Fibroblast of villous mesenchyme (primary cell): ENCODE measurements at places on chromosomes 12 and 14. TPM values are rescaled to one million over a fixed set of nuclear protein-coding genes. Genes with fewer than 3 reads are reported as not detected.

GRCh38 chr14:102827716-102828115 lies 50.5 kb downstream of the TRAF3 start:
- DNase-seq, result no peak

- no peak for DNase-seq
These were observed 34.7 kb downstream of the CDC42BPB start for GRCh38 chr14:103022685-103023044.

GRCh38 chr14:32846821-32847365 lies 91.8 kb upstream of the NPAS3 start:
- DNase-seq, result no peak

Gene RNASE4
- total RNA-seq, result 6.9 and 7.4 TPM in 2 replicates

Gene SDR9C7
- total RNA-seq, result not detected in 2 replicates

Gene GNG2
- 4.3 and 12.9 TPM in 2 replicates for total RNA-seq

Gene NDRG2
- 1.3 TPM in 1 of 2 replicates, not detected in the other for total RNA-seq

DNA sequence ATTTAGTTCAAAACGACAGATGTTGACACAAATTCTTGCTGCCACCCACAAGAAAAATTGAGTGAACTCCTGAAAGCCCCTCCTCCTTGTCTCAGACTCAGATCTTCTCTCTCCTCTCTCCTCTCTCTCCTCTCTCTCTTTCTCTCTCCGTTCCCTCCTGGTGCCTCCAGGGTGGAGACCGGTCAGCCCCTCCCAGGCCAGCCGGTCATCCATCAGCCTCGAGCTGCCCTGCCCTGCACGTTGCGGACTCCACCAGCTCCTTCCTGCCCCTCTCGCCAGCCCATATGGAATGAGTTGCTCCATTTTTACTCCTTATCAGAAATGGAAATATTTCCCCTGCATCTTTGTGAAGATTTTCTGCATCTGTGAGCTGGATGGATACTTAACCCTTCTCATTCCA lies 103.8 kb downstream of the TBX5 start:
- no peak for DNase-seq

GRCh38 chr12:6030081-6030480 lies 85.0 kb upstream of the ANO2 start:
- no peak for DNase-seq

Gene HRK
- under 0.01 TPM in 1 of 2 replicates, not detected in the other for total RNA-seq

Gene RBP5
- not detected in 2 replicates for total RNA-seq

DNA sequence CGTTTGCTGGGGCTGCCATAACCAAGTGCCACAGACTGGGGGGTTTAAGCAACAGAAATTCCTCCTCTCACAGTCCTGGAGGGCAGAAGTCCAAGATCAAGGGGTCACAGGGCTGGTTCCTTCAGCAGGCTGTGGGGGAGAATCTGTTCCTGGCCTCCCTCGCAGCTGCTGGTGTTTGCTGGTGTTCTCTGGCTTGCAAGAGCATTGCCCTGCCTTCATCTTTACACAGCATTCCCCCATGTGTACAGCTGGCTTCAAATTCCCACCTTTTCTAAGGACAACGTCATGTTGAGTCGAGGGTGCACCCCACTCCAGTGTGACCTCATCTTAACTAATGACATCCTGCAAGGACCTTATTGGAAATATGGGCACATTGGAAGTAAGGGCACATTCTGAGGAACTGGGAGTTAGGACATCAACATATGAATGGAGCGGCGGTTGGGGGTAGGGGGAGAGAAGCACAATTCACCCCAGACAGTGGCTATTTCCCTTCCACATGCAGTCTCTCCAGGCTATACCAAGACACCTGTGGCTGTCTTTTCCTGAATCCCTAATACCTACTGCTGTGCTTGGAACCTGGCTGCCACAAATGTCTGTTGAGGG lies 123.6 kb downstream of the FOXN3 start:
- DNase-seq, result no peak

Gene LEMD3
- total RNA-seq, result 26.7 and 32.0 TPM in 2 replicates

DNA sequence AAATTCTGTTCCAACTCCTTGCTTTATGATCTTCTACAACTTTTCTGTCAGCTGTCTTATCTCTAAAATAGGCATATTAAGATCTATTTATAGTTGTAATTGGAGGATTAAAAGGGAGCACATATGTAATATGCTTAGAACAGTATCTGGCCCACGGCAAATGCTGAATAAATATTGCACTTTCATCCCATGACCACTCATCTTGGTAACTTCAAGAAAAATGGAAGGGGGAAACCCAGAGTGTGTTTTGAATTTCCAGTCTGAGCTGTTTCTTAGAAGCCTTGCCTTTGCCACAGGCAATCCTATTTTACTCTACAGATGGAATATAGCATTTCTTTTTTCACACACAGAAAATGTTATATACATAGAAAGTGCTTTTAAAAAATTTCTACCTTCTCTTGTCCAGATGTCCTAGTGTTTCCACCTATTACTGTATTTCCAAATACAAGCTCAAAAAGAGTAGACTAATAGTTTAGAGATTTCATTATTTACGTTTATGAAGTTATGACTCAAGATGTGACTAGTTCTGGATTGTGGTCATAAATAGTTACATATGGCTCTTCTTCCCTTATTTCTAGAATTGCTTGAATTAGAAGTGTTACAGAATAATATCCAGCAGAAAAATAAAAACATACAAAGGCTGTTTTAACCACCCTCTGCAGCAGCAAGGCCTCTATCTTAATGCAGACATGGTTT lies 6.2 kb upstream of the STXBP6 start:
- peak; percentile 30 for DNase-seq

DNA sequence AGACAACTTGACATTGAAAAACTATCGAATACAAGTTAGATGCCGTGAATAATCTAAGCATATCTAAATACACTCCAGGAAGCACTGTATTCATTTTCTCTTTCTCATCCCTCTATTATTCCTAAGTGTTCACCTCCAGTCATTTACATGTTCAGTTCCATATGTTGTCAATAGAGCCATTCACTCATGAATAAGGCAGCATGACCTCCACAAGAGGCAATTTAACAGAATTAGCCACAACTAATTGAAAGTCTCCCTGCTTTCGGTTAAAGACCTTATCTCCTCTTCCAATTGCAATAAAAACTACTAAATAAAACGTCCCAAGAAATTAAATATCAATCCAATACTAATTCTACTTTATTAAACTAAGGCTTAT lies 1.8 kb downstream of the LRIG3 start:
- no peak for DNase-seq

GRCh38 chr14:91177073-91178034 lies 63.5 kb downstream of the DGLUCY start:
- DNase-seq, result peak; percentile 80

DNA sequence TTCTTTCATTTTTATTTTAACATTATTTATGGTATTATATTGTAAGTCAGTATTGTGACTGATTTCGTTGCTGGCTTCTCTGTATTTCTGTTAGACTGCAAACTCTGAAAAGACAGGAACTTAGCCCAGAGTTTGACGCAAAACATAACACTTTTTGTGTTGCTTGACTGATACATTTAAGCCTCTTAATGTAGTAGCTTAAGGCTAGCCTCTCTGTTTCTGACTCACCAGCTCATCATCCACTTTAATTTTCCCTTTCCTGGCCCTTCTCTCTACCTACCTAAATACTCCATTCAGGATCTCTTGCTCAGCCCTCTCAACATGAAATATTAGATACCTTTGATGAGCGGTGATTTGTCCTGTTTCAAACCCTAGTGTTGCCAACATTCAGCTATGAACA lies 420.6 kb downstream of the LRFN5 start:
- no peak for DNase-seq

DNA sequence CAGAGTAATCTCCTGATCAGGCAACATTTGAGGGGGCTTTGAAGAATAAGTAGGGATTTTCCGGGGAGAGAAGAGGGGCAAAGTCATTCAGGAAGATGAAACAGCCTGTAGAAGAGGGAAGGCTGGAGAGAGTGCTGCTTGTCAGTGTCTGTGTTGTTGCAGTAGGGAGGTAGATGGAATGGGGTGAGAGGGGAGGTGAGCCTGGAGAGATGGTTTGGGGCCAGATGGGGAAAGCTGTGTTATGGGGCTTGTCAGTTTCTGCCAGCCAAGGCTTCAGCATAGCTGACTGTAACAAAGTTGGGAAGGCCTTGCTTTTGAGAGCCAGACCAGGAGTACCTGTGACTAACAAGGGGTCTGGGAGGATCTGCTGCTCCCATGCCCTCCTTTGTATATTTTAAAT lies 18.0 kb downstream of the BICD1 start:
- no peak for DNase-seq

GRCh38 chr12:31250179-31250578 lies 75.8 kb downstream of the SINHCAF start:
- DNase-seq, result no peak

Gene SIX1
- total RNA-seq, result under 0.01 and 0.64 TPM in 2 replicates

Gene SIRT4
- total RNA-seq, result 1.3 and 1.6 TPM in 2 replicates

Gene B3GNT4
- total RNA-seq, result under 0.01 TPM in 2 replicates

Gene VSIG10
- 21.3 and 22.5 TPM in 2 replicates for total RNA-seq

DNA sequence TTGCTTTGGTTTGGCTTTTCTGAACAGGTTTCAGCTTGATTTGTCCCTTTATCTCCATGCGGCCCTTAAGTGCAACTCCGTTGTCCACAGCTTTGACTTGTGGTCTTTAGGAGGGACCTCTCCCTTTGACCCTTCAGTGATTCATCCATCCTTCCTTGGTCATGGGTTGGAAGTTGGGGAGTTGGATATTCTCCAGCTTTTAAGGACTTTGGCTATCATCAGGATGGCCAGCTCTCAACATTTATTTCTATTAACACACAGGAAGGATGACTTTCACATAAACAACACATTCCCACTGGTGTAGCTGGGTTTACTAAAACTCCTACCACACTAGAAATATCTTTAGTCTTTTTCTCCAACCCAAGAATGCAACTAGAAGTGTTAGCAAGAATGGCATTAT lies 50.9 kb upstream of the E2F7 start:
- DNase-seq, result peak; percentile 64

Gene CCDC88C
- under 0.01 and 0.32 TPM in 2 replicates for total RNA-seq

Gene VRTN
- total RNA-seq, result not detected in 2 replicates

Gene RTRAF
- total RNA-seq, result 49.3 and 64.3 TPM in 2 replicates

DNA sequence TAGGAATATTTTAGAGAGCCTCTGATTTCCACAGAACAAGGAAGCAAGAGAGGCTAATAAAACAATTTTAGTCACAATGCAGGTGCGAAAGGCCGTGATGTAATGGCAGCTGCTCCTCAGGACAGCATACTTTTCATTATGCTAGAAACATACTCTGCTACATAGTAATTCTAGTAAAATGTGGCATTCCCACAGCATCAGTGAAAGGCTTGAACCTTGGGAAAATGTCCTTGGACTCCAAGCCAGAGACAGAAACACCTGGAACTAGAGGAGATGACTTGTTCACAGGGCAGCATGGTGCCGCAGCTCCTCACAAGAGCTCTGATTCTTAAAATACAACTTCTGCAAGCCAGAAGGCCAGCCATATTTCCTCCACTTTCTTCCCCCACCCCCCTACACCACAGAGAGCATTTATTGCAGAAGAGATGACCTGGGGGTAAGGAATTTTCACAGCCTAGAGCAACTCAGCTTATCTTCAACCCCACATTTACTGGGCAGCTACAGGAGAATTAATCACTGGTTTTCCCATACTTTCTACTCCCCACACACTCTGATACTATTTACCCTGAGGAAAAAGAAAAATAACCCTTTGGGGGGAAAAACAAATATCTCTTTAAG lies 15.8 kb downstream of the ABCC9 start:
- no peak for DNase-seq

Gene RND1
- under 0.01 TPM in 1 of 2 replicates, not detected in the other for total RNA-seq

GRCh38 chr14:45089813-45090212 lies 5.9 kb downstream of the PRPF39 start:
- DNase-seq, result peak; percentile 18

- no peak for DNase-seq
These were observed 18.8 kb downstream of the SLC24A4 start for GRCh38 chr14:92341791-92342190.

Gene PRB4
- not detected in 2 replicates for total RNA-seq

DNA sequence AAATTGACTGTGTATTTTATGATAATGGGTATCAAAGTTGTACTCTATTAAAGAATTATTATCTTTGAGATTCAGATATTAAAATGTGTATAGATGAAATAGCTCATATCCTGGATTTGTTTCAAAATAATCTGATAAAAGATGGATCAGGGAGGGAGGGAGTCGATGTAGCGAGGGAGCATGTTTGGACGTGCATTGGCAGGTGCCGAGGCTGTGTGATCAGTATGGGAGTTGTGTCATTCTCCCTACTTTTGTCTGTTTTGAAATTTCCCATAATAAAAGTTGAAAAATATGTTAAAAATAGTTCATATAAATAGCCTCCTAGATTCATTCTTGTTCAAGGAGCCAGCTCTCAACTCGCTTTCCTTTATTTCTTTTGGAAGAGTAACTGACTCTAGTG lies 171.6 kb upstream of the HIF1A start:
- no peak for DNase-seq

Gene OR6C2
- not detected in 2 replicates for total RNA-seq

Gene CAPZA3
- total RNA-seq, result not detected in 2 replicates

DNA sequence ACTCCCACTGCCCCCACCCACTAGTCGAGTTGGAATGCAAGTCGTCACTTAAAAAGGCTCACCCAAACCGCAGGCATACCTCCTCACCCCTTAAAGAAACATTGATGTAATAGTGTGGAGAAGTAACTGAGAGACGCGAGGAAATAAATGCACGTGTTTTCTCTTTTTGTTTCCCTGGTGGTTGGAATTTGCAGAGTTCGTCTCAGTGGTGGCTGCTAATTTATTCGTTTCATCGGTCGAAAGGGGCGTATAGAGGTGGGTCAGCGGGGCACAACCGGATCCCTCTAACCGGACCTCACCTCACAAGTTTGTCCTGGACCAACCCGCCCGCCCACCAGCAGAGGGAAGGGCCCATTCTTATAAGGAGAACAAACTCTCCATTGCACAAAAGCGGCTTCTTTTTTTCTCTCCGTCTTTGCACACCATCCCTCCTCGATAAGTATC lies 5.0 kb upstream of the NPAS3 start:
- DNase-seq, result peak; percentile 18

DNA sequence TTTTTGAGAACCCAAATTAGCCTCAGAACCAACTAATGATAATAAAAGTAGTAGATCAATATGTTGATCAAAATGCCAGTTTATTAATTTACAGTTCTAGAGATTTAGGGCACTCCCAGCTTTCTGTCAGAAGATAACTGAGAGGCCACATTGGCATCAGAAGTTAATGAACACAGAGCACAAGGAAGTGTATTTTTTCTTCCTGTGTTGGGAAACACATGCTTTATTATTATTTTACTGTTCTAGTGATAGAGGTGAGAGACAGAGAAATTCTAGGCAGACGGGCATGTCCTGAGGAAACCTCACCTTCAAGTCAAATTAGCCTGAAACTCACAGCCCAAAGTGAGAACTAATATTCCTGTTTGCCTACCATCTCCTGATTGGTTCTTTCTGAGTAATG lies 213.7 kb downstream of the PCNX1 start:
- no peak for DNase-seq

- peak; percentile 20 for DNase-seq
These were observed 30.4 kb upstream of the PPP2R5E start for GRCh38 chr14:63573581-63573980.

GRCh38 chr12:116598311-116599284 lies 39.4 kb downstream of the MAP1LC3B2 start:
- DNase-seq, result peak; percentile 58

DNA sequence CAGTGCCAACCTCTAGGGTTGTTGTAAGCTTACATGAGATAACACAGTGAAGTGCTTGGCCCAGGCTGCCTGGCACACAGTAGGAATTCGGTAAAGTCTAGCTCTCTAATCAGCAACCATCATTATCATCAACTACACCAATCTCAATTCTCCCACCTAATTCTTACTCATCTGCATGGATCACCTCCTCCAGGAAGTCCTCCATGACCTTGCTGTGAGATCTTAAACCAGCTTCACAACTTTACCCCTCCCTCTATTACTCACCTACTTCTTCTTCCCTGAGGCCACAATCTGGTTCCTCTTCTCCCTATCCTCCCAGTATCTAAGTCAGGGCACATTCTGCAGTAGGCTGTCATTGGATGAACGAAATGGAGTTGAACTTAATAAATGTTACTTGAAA lies 67.3 kb downstream of the GSC start:
- DNase-seq, result no peak
